ENCODE measurements at places on chromosomes 11 and 22.

GRCh38 chr22:34812631-34813030 is 253.3 kb upstream of the ISX start:
- no peak for DNase-seq

DNA sequence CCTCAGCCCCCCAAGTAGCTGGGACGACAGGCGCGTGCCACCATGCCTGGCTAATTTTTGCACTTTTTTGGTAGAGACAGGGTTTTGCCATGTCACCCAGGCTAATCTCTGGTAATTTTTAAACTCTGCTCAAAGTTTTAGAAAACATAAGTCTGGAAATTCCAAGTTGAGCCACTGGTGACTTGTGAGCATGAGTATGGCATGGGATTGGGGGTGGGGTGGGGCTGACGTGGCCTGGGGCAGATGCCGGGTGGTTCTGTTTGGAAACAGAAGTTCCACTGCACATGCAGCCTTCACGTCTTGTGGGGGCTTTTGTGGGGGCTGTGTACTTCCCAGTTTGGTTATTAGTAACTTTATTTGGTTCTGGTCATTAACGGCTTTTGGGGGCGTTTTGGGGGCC is 67.3 kb downstream of the PTPRJ start:
- DNase-seq, result peak; percentile 70

GRCh38 chr11:60899046-60899936 is 7.1 kb downstream of the PRPF19 start:
- DNase-seq, result peak; percentile 77

DNA sequence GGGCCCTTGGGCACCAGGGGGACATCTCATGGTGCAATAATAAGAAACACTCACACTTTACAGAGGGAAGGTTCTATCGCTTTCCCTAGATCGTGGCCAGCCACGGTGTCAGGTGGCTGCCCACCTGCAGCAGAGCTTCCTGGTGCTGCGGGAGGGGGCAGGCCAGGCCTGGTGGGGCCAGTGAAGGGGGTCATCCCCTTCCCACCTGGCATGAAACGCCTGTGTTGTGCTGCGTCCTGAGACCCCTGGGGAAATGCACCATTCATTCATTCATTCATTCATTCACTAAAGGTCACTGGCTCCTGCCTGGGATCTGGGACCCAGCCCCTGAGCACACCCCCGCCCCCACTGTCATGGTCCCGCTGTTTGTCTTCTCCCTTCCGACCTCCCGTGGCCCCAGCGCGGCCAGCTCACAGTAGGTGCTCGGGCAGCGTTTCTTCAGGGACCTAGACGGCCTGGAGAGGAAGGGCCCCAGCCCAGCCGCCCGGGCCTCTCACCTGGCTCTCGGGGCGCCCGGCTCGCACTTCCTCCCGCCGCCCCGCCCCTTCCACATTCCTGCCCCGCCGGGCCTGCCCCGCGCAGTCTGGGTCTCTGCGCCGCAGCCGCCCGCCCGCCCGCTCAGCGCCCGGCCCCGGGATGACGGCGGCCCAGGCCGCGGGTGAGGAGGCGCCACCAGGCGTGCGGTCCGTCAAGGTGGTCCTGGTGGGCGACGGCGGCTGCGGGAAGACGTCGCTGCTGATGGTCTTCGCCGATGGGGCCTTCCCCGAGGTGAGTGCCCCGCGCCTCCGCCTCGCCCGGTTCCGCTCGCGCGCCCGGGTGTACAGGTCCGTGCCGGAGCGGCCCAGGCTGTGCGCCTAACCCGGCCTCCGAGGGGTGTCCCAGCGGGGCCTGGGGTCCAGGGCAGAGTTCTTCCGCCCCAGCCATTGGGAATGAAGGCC is at the start of gene RHOD:
Gene RHOD (plus strand): TSS at position 581 of the 938 bp plus-strand sequence. CDS start 56 bp downstream, at position 637.
- DNase-seq, result peak; percentile 68

- peak; percentile 75 for DNase-seq
Observed at GRCh38 chr22:23183061-23183698, 2.9 kb downstream of the BCR start.

GRCh38 chr11:69130654-69131053 is 25.1 kb upstream of the SMIM38 start:
- DNase-seq, result no peak

DNA sequence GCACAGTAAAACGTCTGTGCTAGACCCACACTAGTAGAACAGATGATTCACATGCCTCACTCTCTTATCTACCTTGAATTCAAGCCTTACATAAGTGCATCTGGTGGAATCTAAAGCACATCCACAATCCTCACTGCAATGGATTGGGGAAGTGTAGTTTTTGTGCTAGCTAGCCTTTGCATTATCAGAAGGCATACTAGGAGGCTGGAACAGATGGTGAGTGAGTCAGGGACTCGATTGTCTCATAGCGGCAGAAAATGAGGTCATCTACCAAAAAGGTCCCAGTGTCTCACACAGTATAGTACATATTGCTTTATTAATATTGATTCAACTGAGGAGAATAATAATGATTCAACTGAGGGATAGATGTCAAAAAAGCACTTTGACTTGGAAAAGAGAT is 9.3 kb downstream of the MSANTD4 start:
- peak; percentile 54 for DNase-seq

- DNase-seq, result no peak
Observed at GRCh38 chr11:15965562-15966250, 390.6 kb downstream of the SOX6 start.

- no peak for DNase-seq
Observed at GRCh38 chr11:71336176-71336995, 84.0 kb upstream of the SHANK2 start.

GRCh38 chr11:27622541-27623300 is 77.5 kb downstream of the BDNF start:
- DNase-seq, result no peak

GRCh38 chr11:126282361-126282735 is 545 bp upstream of the TIRAP start:
- peak; percentile 78 for DNase-seq

DNA sequence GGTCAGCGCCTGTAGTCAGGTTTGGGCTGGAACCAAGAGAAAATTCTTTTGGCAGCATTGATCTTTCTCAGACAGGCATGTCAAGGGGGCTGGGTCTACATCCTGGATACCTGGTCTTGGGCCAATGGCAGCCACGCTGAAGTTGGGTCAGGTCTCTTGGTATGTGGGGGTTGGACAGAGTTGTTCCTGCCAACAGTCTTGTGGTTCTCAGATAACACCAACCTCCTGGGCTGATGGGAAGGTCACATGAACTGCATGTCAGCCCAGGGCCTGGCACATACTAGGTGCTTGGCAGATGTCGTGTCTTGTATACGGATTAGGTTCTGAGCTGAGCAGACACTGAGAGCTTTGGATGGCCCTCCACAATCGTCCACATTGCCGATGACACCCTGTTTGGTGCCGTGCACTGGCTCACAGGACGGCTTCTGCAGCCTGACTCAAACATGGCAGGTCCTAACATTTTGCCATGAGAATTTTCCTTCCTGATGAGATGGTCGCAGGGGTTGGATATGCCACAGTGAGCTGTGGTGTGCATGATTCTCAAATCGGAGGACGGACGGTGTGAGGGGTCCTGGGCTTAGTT is 42.0 kb downstream of the FBLN1 start:
- DNase-seq, result peak; percentile 47

GRCh38 chr22:50314455-50315288 is 7.2 kb upstream of the PLXNB2 start:
- no peak for DNase-seq

DNA sequence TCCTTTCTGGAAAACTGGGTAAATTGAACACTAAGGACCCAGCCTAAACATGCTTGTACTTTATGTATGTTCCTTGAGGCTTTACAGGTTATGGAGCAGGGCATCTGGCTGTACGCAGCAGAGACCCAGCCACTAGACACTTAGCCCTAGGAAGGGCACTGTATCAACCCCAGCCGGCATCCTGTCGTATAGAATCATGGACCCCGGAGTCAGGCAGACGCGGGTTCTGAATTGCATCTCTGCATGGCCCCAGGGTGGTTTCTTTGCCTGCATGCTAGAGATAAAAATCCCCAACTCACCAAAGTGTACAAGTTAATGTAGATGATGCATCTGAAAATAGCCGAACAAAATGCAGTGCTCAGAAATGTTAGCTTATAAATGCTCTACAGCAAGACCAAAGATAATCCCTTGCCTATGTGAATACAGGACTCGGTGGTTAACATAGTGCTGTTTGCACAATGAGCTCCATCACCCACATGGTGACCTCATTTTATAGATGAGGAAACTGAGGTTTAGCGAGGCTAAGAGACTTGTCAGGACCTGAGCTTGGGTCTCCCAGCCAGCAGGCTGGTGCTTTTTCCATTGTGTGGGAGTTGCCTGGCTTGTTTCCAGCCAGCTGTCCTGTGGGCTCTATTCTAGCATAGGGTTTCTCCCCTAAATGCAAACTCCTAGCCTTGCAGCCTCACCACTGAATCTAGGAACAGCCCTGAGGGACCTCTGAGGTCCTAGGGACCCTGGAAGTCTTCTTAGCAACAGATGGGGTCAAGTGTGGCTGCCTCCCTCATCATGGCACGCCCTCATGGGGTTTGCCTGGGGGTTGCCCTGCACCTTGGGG is 7.3 kb downstream of the CD6 start:
- no peak for DNase-seq

DNA sequence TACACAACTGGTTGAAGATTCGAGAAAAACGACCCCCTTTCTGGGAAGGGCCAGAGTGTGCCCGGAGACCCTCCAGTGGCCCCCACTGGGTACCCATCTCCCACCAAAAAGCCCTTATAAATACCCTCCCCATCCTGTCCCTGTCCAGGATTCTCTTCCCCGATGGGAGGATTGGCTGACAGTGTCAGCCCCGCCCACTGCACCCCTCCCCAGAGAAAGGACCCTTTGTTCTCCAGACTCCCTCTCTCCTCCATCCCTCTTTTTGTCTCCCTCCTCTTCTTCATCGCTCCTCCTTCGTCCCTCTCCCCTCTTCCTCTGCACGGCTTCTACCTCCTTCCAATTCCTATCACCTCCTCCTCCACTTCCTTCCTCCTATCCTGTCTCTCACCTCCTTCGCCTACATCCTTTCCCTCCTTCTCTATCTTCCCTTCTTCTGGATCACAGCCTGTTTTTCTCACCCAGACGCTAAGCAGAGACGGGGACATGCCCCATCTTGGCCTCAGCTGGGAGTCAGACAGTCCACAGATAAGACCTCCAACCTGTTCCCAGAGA is 13.3 kb upstream of the MEN1 start:
- DNase-seq, result no peak

DNA sequence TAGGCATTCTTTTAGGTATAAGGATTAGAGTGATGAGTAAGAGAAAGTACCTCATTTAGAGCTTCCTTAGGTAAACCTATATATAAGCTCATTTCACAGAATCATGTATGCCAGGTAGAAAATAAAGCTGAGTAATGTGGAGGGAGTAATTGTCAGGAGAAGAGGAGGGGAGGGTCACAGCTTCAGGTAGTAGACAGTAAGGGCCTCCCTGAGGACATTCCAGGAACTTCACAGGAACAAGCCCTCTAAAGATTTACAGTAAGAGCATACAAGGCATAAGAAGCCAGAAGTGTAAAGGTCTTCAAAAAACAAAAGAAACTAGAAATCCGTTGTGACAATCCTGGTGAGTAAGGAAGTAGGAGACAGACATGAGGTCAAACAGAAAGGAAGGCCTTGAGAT is 57.6 kb downstream of the USP47 start:
- no peak for DNase-seq

DNA sequence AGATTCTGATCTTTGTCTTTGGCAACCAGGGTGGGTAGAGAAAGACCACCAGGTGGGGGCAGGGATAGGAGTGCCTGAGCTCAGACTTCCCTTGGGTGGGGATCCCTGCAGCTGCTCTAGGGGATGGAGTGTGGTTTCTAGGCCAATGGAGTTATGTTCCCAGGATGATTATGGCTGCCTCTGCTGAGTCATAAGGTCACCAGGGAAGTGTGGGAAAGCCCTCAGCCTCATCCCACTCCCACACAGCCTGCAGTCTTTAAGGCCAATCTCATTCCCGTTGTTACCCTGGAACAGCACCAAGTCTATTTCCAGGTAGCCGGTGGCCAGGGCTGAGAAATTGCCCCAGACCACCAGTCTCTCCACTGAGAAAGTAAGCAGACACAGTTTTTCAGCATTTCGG is 2269.3 kb upstream of the RAG2 start:
- no peak for DNase-seq

GRCh38 chr11:12258451-12258850 is 118.9 kb upstream of the PARVA start:
- DNase-seq, result peak; percentile 53

DNA sequence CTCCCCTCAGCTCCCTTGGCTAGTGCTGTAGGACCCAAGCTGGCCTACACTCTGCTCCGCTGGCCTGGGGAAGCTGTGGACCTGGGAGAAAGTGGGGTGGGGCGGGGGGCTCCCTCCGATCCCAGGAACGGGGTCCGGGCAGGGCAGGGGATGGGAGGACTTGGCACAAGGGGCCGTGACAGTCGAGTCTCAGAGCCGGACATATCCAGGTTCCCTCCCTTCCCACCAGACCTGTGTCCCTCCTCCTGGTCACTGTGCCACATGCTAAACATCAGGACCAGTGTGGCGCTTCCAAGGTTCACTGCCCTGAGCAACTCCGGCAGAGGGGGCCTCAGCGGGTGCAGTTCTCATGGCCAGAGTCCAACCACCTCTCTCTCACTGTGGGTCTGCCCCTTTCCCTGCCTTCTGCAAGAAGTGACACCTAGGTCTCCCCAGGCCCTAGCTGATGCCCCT is 2.0 kb downstream of the DUSP8 start:
- no peak for DNase-seq

GRCh38 chr11:69499918-69500284 is 18.4 kb downstream of the LINC01488 start:
- DNase-seq, result no peak

GRCh38 chr22:16651217-16651616 is 58.6 kb upstream of the CCT8L2 start:
- DNase-seq, result no peak

- DNase-seq, result peak; percentile 49
Observed at GRCh38 chr11:79437278-79437980, 3.4 kb downstream of the TENM4 start.

DNA sequence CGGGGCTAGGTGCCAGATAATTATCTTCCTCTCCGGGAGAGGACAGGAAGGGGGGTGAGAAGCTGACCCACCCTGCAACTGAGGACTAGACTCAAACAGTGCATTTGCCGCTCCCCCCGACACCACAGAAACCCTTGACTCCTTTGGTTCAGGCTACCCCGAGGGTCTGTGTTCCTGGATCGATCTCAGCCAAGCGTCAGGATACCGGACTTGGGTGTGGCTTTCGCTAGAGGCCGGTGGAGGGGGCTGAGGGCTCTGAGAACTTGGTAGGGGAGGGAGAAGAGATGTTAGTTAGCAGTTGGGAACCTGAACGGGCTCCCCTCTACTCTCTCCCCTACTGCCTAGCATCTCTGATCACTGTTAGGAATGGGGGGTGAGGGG is 840 bp downstream of the SEZ6L start:
- no peak for DNase-seq

DNA sequence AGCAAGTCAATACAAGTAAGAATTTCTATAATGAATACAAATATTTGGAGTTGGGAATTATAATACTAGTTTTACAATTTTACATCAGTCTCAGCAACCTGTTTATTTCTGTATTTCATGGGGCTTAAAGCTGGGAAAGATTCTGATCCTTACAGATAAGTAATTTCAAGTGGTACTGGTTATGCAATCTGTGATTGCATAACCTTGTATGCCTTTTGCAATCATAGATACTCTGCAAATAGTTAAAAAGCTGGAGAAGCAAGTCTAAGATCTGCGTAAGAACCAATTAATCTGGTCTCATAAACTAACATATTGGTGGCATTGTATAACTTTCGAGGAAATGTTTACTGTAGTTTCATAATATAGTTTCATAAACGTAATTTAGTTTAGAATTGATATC is 198.3 kb upstream of the PGR start:
- no peak for DNase-seq

All from GM23248 (cell line).